ENCODE measurements at places on chromosomes 12 and 14.

- DNase-seq = no peak
Measured at GRCh38 chr12:112342587-112342986, 39.6 kb downstream of the HECTD4 start.

- DNase-seq = no peak
Measured at GRCh38 chr14:70340002-70340401, 19.5 kb downstream of the COX16 start.

DNA sequence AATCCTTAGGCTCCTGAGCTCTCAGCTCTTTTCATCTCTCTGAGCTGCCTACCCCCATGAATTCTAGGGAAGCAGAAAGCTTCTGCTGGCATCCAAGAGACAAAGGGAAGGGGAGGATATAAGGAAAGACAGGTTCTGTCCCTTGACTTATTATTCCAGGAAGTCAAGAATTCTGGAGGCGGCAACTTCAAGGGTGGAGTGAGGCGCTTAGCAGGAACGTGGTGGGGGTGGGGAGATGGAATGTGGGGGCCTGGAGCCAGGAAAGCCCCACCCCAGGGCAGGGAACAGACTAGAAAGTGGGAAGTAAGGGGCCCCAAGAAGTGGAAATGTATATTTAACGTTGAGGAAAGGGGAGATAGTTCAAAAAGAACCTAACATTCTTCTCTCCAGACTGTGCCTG is 1.4 kb downstream of the CALCOCO1 start:
- no peak for DNase-seq

DNA sequence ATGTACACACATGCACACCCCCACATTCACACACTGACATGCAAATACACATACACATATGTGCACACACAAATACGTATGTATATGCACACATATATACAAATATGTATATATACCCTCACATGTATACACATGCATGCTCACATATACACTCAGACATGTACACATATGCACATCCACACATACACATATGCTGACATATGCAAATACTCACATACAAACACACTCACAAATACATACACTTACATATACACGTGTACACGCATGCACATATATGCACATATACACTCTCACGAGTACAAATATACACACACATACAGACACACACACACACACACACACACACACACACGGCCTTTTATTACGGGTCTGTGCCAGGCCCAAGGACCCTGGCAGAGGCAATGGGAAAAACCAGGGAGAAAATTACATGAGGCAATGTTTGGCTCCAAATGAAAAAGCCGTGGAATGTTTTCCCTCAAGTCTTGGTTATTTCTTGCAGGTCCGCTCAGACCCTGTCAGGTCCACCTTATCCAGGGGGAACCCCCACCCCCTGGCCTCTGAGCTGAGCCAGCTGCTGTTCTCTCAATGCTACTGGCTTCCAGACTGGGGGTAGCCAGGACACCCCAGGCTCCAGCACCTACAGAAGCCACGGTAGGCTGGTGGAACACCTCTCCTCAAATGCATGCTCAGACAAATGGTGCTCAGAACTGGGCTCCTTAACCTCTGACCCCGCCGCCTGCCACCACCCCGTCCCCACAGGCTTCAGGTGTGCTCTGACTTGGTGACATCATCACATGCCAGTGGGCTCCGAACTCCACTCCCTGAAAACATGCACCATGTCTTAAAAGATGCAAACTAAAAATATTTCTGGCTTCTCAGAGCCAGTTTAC is 54.7 kb downstream of the BCL11B start:
- no peak for DNase-seq

DNA sequence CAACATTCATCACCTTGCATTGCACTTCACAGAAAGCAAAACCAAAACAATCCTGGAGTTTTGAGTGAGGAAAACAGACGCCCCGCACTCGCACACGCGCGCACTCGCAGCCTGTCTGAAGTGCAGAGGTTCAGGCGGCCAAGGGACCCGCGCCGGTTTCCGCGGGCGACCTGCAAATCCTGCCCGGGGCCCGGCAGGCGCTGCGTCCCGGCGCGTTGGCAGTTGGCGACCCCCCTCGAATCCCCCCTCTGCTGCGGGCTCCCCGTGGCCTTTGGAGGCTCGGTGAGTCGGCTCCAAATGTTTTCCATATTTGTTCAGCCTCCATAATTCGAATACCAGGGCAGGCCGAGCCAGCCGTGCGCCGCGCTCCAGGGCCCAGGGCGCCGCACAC is at the start of gene SSPN:
TSS of gene SSPN (plus strand) at position 324 of the 391 bp plus-strand sequence. CDS start 100 bp downstream, outside the sequence.
- peak; percentile 79 for DNase-seq

Data from NCI-H1105 treated with DMSO at 0.1 percent for 48 hours (cell line).